Gastrocnemius medialis (tissue), 4 donors: ENCODE measurements at places on chromosomes 12 and 14. TPM values are rescaled to one million over a fixed set of nuclear protein-coding genes. Genes with fewer than 3 reads are reported as not detected.

TSPAN9 gene
- total RNA-seq = 4.7 TPM

ACSS3 gene
- 5.0 TPM for total RNA-seq

C14orf180 gene
- 1.5 TPM for total RNA-seq

RNASE3 gene
- total RNA-seq = not detected

PSME1 gene
- total RNA-seq = 63.3 TPM

CPNE6 gene
- not detected for total RNA-seq

PLEKHH1 gene
- total RNA-seq = 3.4 TPM

MPHOSPH9 gene
- total RNA-seq = 35.4 TPM

KRT80 gene
- not detected for total RNA-seq

TSPAN19 gene
- total RNA-seq = not detected

KRT72 gene
- total RNA-seq = not detected

CIROP gene
- not detected for total RNA-seq

RPL10L gene
- not detected for total RNA-seq

ATP6V1D gene
- 72.7 TPM for total RNA-seq

PRMT5 gene
- 83.2 TPM for total RNA-seq

PTPRB gene
- total RNA-seq = 22.7 TPM

ZDHHC22 gene
- total RNA-seq = not detected

ANAPC7 gene
- total RNA-seq = 27.5 TPM

SYT1 gene
- not detected for total RNA-seq

SIX6 gene
- total RNA-seq = 0.40 TPM

PTHLH gene
- not detected for total RNA-seq

TAS2R19 gene
- 2.5 TPM for total RNA-seq

GARIN6 gene
- not detected for total RNA-seq

PLEKHG7 gene
- total RNA-seq = not detected

ING4 gene
- total RNA-seq = 14.0 TPM

FOXM1 gene
- 1.1 TPM for total RNA-seq

LTB4R2 gene
- 0.39 TPM for total RNA-seq

KERA gene
- not detected for total RNA-seq

PTPN6 gene
- total RNA-seq = 7.6 TPM

APPL2 gene
- 21.4 TPM for total RNA-seq

RAD51AP1 gene
- 1.7 TPM for total RNA-seq

C12orf54 gene
- not detected for total RNA-seq

GLS2 gene
- 0.53 TPM for total RNA-seq

HOXC9 gene
- total RNA-seq = 13.6 TPM

RPGRIP1 gene
- total RNA-seq = not detected

AICDA gene
- total RNA-seq = not detected

GALNT6 gene
- total RNA-seq = 0.44 TPM

SMAGP gene
- 2.0 TPM for total RNA-seq

GUCY2C gene
- total RNA-seq = not detected

KRT85 gene
- total RNA-seq = not detected

ANO4 gene
- total RNA-seq = not detected

DTX1 gene
- 0.92 TPM for total RNA-seq

AMDHD1 gene
- total RNA-seq = not detected

SIX4 gene
- 27.8 TPM for total RNA-seq
